Midbrain (tissue), 1 donor: ENCODE measurements at places on chromosomes 4 and X.

DNA sequence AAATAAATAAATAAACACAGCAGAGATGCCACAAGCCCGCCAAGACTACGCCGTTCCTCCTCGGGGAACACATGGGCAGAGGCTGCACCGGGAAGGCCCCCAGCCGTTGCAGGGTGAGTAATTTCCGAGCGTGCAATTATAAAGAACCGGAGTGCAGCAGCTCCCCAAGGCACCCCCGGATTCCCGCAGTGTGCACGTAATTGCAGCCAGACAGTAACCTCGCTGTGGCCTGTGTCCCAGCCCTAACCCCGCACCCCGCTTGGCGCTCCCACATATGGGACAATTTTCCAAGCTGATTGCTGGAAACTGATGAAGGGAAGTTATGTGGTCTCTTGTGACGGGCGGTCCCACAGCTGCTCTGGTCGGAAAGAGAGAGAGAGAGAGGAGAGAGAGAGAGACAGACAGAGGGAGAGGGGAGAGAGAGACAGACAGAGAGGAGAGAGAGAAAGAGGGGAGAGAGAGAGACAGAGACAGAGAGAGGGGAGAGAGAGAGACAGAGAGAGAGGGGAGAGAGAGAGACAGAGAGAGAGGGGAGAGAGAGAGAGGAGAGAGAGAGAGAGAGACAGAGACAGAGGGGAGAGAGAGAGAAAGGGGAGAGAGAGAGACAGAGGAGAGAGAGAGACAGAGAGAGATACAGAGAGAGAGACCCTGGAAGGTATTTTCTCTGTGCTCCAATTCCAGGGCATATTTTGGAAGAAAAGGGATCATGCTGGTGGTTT is 275.4 kb downstream of the SHOX start:
- DNase-seq: no peak

- no peak for DNase-seq
Observed at GRCh38 chr4:182338746-182339145, 95.5 kb downstream of the TENM3 start.

GRCh38 chrX:49175435-49176274 is 4.0 kb downstream of the PLP2 start:
- DNase-seq: no peak

DNA sequence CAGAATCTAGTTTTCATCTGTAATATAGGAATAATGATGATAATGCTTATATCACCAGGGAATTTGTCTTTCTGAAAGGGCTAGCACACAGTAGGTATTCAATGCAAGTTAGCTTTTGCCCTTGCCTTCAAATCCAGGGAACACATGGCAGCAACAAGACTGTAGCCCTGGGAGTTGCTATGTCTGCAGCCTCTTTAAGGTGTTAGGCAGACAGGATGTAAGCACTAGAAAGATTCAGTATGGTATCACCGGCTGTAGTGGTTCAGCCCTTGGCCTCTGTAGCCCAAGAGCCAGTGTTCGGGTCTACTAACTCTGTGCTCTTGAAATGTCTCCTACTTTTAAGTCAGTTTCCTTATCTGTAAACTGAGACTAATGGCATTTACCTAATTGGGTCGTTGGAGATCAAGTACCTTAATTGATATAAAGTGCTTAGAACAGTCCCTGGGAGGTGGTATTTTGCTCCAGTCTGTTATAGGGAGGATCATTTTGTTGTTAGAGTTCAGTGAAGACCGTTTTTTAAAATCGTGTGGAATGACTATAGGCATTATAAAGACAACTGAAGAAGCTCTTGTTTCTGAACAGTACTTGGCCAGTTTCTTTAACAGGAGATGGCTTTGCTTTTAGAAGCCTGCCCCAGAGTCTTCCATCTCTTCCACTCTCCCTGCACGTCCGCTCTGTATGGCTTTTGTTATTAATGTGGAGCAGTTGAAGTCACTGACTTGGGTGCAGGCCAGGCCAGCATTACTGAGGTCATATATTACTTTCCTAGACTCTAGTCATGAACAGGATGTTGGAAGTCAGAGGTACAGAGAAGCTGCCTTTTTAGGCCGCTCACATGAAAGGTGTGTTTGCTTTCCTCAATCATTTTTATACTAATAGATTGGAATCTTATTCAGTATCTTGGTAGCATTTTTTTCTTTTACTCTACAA is 44.8 kb downstream of the GAB1 start:
- peak; percentile 51 for DNase-seq

- no peak for DNase-seq
Observed at GRCh38 chrX:110120025-110120424, 117.1 kb downstream of the TMEM164 start.

DNA sequence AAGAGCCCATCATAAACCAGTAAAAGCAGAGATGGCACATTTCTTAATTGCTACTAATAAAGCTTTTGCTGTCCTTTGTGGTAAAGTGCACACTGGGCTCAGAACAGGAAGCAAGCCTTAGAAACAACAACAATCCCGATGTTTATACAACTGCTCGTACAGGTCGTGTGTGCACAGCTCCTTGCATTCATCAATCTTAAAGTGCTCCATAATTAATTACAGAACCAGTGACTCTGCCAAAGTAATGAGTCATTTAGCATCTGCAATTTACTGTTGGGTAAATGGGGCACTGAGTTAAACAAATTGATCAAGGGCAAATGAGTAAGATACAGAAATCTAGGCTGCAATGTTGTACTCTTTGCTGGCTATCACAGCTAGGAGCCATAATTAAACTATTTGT is 61.3 kb upstream of the TXK start:
- DNase-seq: no peak

DNA sequence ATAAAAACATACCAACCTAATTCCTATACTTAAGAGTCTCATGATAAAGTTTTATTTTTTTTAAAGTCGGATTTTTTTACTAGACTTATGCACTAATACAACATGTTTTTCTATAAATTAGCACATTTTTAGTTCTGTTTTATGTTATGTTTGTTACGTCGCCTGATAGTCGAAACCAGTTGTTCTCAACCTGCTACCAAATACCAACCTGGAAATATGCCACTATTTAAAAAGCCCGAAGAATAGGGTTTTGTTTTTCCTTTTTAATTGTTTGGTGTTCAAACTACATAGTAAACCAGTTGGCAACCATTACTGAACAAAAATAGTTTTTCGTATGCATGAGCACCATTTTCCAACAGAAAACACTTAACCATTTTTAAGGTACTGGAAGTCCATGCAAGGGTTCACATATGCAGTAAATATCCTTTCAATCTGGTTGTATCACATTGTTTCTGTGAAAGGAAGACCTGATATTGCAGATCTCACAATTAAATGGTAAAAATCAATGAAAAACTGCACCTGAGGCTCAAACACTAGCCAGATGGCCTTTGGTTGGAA is 1.4 kb downstream of the WDFY3 start:
- no peak for DNase-seq

GRCh38 chrX:8042304-8042703 is 115.1 kb upstream of the PNPLA4 start:
- DNase-seq: no peak

GRCh38 chr4:3364634-3365314 is 72.0 kb downstream of the RGS12 start:
- no peak for DNase-seq

DNA sequence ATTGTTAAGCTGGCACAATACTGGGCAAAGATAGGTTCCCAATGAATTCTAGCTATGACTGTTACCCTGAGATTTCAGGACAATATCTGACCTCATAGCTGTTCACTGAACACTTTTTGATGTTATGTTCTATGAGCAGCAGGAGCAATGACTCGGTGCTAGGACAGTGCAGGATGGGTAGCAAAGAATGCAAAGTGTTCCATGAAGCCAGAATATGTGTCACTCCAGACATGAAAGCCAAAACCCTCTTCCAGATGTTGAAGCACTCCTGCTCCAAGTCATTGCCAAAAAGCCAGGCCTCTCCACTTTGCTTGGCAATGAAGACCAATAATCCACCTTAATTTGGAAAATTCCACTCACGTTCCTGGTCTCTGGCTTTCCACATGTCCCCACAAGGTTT is 300.9 kb upstream of the CPEB2 start:
- no peak for DNase-seq

DNA sequence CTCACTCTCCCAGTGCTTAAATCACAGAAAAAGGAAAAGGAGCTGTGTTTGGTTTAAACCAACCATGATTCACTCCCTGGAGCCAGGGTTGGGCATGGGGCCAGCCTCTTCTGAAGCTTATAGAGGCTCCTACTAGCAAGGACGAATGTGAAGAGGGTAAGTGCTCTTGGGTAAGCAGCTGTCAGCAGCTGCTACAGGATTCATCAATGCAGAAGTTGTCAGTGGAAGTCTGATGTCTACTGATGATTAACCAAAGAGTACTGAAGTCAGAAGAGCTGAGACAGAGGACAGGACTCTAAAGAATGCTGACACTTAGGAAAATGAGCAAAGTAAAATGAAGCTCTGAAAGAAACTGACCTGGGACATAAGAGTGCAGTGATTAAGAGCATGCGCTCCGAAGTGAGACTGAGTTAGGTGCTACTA is 32.7 kb upstream of the JADE1 start:
- no peak for DNase-seq
